Left cardiac atrium (tissue), 4 donors: ENCODE measurements at places on chromosomes 12 and 14. TPM values are rescaled to one million over a fixed set of nuclear protein-coding genes. Genes with fewer than 3 reads are reported as not detected.

NRIP2 gene
- 1.8 TPM for total RNA-seq

EIF2B2 gene
- 27.8 TPM for total RNA-seq

- no peak for DNase-seq
These were observed 232.0 kb downstream of the GRIN2B start for GRCh38 chr12:13749389-13749788.

DNA sequence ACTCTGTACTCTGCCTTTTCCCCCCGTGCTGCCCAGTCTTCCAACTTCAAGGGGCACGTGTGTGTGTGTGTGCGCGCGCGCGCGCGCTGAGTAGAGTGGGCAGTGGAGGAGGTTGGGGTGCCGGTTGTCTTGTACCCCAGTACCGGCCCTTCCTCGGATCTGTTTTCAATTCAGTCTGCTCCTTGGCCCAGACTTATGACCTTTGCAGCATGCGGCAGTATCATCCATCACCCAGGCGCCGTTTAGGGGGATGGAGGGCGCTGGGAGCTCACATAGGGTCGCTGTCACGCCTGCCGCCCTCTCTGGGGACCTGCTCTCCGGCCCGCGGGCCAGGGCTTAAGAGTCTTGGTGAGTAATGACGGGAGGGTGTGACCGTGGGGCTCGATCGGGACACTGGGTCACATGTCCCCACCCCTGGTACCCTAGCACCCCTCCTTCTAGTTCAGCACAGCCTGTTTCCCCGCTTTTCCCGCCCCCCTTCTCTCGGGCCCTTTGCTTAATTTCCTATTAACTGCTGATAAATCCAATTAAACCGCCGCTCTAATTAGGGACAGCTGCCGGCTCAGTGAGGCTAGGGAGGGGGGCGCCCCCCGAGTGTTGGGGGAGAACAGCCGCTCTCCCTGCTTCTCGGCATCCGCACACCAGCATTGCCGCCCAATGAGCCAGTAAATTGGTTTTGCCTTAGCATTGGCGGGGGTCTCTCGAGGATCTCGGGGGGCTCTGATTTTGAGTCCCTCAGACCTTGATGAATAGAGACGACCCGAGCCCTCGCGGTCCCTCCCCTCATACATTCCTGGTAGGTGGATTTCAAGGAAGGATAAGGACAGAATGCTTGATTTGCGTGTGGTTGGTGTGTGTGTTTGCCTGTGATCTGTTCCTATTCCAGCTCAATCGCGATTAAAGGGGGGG, 9.3 kb downstream of the STAC3 start:
- DNase-seq: no peak
